ENCODE measurements at places on chromosomes 11 and 22. TPM values are rescaled to one million over a fixed set of nuclear protein-coding genes. Genes with fewer than 3 reads are reported as not detected.

Gene SLC22A12
- not detected for total RNA-seq

Gene C11orf97
- not detected for total RNA-seq

Gene SCN3B
- total RNA-seq: not detected

Gene ABCG4
- not detected for total RNA-seq

Gene TSKU
- 1.3 TPM for total RNA-seq

Gene C22orf31
- total RNA-seq: not detected

Gene OR5M8
- total RNA-seq: not detected

Gene HIKESHI
- total RNA-seq: 46.7 TPM

Gene SCN4B
- total RNA-seq: 0.10 TPM

Gene ASCL2
- 0.31 TPM for total RNA-seq

- peaks cover 15% of the 10 kb centered on the region for H3K27me3 ChIP-seq
- no peaks in the 10 kb centered on the region for H3K36me3 ChIP-seq
- H3K4me1 ChIP-seq: no peaks in the 10 kb centered on the region
These were observed 128.9 kb downstream of the DBX1 start for GRCh38 chr11:20031155-20032001.

DNA sequence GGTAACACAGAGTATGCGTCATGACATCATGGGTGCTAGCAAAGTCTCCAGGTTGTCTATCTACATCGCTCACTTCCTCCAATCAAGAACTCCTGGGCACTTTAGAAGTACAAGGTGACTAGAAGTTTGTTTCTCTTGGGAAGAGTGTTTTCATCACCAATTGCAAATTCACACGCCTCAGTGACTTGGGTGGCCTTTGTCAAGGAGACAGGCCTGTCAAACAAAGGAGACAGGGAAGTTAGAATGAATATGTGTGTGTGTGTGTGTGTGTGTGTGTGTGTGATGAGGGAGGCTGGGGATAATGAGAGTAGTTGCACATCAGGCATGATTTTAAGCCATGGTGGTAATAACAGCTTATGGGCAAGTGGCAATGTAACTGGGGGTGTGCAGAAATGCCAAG lies 953.2 kb downstream of the OPCML start:
- no peaks in the 10 kb centered on the region for H3K36me3 ChIP-seq
- no peaks in the 10 kb centered on the region for H3K4me1 ChIP-seq
- no peak overlapping the region for H3K27ac ChIP-seq
- no peaks in the 10 kb centered on the region for H3K27me3 ChIP-seq

- no peaks in the 10 kb centered on the region for H3K27me3 ChIP-seq
- H3K4me3 ChIP-seq: no peak overlapping the region
- H3K4me1 ChIP-seq: peaks cover 2% of the 10 kb centered on the region
These were observed 4.2 kb upstream of the ME3 start for GRCh38 chr11:86676533-86677154.

- H3K27ac ChIP-seq: peak within 1 kb of the TSS; percentile 84
- peak; percentile 79 for DNase-seq
- H3K4me1 ChIP-seq: peaks cover 27% of the 10 kb centered on the region
- peak within 1 kb of the TSS; percentile 89 for H3K4me3 ChIP-seq
- no peaks in the 10 kb centered on the region for H3K27me3 ChIP-seq
- no peaks in the 10 kb centered on the region for H3K36me3 ChIP-seq
These were observed at the start of gene KIAA0930 for GRCh38 chr22:45240810-45241631. TSS of gene KIAA0930 (minus strand) at chr22:45240894. CDS start at chr22:45240703, 191 bp downstream.

DNA sequence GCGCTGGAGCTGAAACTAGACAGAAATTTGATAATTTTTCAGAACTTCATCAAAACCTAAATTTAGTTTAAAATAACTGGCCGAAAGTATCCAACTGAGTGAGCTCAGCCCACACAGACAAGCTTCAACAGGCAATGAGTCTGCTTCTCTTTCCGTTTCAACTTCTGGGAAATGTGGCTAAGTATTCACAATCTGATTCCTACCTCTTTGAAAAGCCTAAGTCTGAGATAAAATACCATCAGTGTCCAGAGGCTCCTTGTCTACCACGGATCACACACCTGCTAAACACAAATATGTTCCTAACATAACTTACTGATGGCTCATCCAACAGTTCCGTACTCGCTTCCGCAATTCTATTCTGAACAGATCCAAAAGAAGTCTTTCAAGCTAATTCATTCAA lies 8.5 kb downstream of the SIK3 start:
- H3K27ac ChIP-seq: no peak overlapping the region
- peaks cover 30% of the 10 kb centered on the region for H3K36me3 ChIP-seq
- H3K4me1 ChIP-seq: peaks cover 50% of the 10 kb centered on the region
- no peaks in the 10 kb centered on the region for H3K27me3 ChIP-seq

DNA sequence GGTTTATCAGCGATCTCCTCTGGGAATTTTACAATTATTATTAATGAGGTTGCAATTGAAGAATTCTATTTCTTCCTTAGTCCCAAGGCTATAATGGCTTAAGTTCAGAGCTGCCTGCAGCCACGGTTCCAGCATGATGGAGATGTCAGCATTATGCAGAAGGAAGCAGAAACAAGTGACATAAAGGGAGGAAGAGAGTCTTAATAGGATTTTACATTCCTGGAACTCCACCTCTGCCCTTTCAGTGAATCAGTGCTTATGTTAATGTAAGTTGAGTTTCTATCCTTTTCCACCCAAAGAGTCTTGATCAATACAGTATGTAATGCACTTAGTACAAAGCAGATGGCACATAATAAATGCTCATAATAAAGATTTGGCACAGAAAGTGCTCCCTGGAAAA lies 11.6 kb upstream of the NRGN start:
- H3K27me3 ChIP-seq: peaks cover 21% of the 10 kb centered on the region
- H3K36me3 ChIP-seq: no peaks in the 10 kb centered on the region
- no peak overlapping the region for H3K27ac ChIP-seq
- peaks cover 2% of the 10 kb centered on the region for H3K4me1 ChIP-seq
- no peak overlapping the region for H3K4me3 ChIP-seq
